ENCODE measurements at places on chromosomes 11 and 22.
A peak's percentile ranks its signal among the peaks of the same experiment; 100 is the strongest.

GRCh38 chr11:68673306-68673945, 10.9 kb upstream of the GAL start:
- DNase-seq: no peak

- DNase-seq: no peak
These were observed 10.2 kb upstream of the FCHSD2 start for GRCh38 chr11:73152086-73152853.

- DNase-seq: no peak
These were observed 5.0 kb upstream of the COX8A start for GRCh38 chr11:63969461-63969860.

- DNase-seq: no peak
These were observed 4.5 kb upstream of the TP53I11 start for GRCh38 chr11:44955015-44955738.

DNA sequence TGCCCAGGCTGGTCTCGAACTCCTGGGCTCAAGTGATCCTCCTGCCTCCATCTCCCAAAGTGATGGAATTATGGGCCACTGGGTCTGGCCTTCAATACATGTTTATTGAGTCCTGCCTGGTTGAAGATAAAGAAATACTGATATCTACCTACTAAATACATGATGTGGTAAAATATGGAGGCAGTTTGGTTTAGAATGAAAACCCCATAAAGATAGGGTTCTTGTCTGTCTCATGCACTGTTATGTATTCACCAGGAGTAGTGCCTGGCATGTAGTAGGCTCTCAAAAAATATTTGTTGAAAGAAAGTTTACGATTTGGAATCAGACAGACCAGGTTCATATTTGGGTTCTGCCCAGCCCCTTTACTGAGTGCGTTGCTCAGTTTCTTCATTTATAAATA, 21.1 kb downstream of the STIM1 start:
- no peak for DNase-seq

- no peak for DNase-seq
These were observed 2.5 kb downstream of the THYN1 start for GRCh38 chr11:134250675-134251074.

GRCh38 chr11:13763341-13763740, 94.9 kb downstream of the FAR1 start:
- DNase-seq: no peak

DNA sequence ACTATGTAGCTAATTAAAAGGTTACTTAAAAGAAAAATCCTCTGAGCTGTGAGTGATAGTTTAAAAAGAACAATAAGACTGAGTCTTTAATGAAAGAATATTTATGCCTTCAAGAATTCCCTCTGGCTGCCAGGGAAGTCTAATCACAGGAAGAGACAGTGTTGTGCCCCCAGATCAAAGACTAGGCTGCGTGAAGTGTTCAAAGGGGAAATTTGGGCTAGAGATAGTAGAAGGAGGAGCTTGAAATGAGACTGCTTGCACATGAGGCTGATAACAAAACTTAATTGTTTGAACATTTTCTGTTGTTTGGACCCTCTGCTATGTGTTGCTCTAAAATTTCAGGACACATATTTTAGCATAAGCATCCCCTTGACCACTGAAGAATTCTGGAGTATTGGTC, 99.7 kb upstream of the MTNR1B start:
- DNase-seq: no peak

GRCh38 chr11:72576661-72577060, 97.6 kb downstream of the PDE2A start:
- no peak for DNase-seq

DNA sequence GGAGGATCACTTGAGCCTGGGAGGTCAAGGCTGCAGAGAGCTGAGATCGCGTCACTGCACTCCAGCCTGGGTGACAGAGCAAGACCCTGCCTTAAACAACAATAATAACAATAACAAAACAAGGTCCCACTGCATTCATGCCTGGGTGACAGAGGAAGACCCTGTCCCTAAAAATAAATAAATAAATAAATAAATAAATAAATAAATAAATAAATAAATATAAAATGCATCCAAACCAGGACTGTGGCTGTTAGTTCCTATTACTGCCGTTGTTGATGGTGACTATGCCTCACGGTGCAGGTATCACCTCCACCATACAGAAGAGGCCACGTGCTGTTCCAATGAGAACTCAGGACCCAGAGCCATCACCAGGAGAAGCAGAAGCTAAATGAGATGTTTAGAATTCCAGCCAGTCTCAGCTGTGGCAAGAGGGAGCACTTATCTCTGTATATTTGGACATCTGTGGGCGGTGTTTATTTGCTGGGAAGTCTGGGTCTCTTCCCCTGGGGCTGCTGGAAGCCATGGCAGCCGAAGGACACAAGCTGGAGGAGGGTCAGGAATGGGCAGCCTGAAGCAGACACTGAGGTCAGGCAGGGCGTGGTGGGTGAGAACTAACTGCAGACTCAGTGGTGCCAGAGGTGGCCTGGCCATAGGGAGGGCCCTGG, 21.6 kb downstream of the C11orf86 start:
- DNase-seq: no peak

- DNase-seq: no peak
These were observed 17.1 kb upstream of the B3GAT1 start for GRCh38 chr11:134429106-134429505.

DNA sequence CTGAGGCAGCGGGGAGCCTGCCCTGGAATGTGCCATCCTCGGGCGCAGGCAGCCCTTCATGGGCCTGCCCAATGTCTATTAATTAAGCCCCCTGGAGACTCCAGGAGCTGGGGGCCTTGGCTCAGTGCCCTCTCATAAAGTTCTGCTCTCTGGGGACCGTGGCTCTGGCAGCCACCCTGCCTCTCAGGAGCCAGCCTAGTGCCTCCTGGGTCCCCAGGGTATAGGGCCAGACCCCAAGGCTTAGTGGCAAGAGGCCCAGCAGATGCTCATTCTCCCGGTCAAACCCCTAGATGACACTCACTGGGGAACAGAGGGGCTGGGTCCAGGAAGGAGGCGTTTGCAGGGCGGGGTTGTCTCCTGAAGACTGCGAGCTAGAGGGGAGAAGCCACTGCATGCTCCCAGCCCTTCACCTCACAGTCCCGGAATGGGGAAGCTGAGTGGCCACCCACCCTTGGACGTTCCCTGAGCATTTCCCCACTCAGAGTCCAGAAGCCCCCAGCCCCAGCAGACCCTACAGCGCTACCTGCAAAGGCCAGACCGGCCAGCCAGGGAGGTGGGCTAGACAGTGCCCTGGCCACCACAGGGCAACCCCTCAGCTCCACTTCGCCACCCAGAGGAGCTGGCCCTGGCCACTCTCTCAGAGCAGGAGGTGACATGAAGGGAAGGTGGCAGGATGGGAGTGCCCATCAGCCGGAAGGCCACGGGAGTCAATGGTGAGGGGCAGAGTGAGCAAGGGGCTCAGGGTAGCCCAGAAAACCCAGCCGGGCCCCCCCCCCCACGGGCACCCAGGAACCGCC, 83.0 kb downstream of the CDKN1C start:
- no peak for DNase-seq

GRCh38 chr11:69869311-69869939, 50.2 kb upstream of the FGF3 start:
- no peak for DNase-seq

GRCh38 chr22:18031695-18032454, 7.5 kb upstream of the MICAL3 start:
- DNase-seq: no peak

- peak; percentile 37 for DNase-seq
These were observed 862 bp upstream of the CENATAC start for GRCh38 chr11:118996926-118997626.

DNA sequence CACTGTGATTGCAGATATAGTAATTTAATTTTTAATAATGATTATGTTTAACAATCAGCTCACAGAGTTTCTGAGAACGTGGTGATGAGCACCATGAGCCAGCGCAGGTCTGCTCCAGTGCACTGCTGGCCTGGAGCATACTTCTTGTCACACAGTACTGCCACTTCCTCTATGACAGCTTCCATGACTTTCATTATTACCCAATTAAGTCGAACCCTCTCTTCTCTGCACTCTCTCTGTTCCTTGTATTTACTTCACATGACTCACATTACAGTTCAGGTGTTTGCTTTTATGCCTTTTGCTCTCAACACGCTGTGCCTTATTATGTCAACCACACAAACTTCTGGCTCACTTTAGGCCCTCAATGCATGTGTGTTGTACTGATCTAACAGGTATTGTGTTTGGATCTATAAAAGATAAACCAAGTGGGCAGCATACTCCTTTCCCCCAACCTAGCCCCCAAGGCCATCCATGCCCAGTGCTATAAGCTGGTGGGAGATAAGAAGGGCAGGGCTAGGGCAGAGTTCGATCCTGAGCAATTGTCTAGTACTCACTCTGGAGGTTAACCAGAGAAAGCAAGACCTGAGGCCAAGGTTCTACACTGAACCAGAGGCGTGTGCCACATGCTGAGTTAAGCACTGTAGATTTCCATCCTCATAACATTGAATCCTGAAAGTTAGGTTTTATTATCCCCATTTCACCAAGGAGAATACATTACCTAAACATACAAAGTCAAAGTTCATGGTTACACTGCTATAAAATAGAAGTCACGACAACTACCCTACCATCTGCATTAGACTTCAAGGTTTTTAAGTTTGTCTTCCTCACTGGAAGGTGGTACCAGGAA, 356.5 kb downstream of the INSC start:
- DNase-seq: no peak

GRCh38 chr11:31355131-31355530, 14.4 kb downstream of the DCDC1 start:
- no peak for DNase-seq

DNA sequence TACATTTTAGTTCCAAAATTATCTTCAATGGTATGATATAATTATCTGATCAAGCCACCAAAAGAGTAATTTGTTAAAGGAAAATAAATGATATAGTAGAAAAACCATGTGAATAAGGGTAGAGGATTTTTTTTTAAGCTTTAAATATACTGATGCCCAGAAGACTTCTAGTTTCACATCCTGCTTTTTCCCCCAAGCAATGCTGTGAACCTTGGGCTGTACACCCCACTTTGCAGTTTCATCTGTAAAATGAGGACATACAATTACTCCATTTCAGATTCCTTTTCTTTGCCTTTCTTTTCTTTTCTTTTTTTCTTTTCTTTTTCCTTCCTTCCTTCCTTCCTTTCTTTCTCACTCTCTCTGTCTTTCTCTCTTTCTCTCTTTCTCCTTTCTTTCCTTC, 1125.4 kb downstream of the DLG2 start:
- DNase-seq: no peak

- no peak for DNase-seq
These were observed 160.5 kb upstream of the TTC12 start for GRCh38 chr11:113153847-113154246.

DNA sequence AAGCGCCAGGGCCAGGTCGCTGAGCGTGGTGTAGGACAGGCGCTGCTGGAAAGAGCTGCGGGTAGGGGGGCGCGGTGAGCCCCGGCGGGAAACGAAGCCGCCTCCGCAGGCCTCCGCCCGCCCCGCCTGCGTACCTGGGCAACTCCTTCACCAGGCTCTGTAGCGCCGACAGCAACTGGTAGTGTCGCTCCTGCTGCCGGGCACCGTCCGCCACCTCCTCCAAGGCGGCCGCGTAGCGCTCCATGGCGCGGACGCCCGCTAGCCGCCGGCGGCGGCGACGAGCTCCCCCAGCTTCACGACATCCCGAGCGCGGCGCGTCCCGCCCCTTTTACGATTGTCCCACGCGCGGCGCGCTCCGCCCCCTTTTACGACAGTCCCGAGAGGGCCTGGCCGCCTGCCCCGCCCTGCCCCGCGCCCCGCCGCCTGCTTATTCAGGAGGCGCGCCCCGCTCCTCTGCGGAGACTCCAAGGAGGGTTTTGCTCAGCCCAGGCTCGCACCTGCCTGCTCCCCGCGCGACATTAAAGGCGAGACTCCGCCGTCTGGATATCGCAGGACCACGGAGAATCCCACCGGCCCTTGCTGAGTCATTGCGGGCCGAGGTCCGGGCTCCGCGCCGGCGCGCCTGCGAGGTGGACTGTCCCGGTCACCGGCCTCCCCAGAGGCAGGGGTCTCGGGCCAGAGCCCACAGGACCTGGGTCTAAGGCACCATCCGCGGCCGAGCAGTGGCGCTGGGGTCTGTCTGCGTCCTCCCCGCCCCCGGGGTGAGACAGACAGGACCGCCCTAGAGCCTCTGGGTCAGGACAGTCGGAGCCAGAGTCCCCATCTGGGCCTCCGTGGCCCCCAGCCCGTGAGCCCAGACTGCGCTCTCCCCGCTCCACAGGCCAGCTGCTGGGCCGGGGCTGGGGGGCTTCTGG, at the start of gene DGCR6L:
TSS of gene DGCR6L (minus strand) at position 316 of the 914 bp plus-strand sequence. CDS start at position 244, 72 bp downstream.
- DNase-seq: peak; percentile 95

DNA sequence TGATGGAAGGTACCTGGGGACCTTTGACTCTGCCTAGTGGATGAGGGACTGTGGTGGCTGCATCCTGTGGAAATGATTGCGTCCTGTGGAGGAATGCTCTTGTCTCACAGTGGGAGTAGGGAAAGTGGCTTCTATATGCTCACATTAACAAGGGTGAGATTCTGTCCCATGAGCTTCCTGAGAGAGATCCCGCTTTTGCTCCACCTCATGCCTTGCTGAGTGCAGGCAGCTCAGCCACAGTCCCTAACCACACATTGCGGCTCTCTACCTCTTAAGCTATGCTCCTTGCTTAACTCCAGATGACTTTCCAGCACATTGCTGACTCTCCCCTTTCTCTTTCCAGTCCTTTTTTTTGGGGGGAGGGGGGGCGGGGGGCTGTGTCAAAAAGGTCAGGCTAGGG, 45.0 kb downstream of the TEAD1 start:
- no peak for DNase-seq

- no peak for DNase-seq
These were observed 48.2 kb downstream of the ELFN2 start for GRCh38 chr22:37379085-37379484.

- peak; percentile 11 for DNase-seq
These were observed 15.9 kb downstream of the MED15 start for GRCh38 chr22:20523086-20523983.

DNA sequence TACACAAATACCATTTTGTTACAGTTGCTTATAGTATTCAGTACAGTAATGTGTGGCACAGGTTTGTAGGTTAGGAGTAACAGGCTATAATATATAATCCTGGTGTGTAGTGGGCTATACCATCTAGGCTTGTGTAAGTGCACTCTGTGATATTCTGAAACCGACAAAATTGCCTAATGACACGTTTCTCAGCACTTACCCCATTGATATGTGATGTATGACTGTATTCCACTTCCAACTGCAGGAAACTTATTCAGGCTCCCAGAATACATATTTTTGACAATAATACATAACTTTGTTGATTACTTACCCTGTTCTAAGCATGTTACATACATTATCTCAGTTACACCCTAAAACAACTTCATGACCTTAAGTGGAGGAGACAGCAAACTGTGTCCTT, 5.1 kb upstream of the PICALM start:
- no peak for DNase-seq
